ENCODE measurements at places on chromosomes 1 and 21. TPM values are rescaled to one million over a fixed set of nuclear protein-coding genes. Genes with fewer than 3 reads are reported as not detected.

ZBTB40 gene
- total RNA-seq, result 6.9 TPM

LORICRIN gene
- total RNA-seq, result not detected

KRTAP7-1 gene
- total RNA-seq, result not detected

CELA2B gene
- not detected for total RNA-seq

EGLN1 gene
- total RNA-seq, result 34.5 TPM

AQP10 gene
- not detected for total RNA-seq

CD247 gene
- total RNA-seq, result not detected

GOLT1A gene
- total RNA-seq, result 1.7 TPM

TRNAU1AP gene
- total RNA-seq, result 30.4 TPM

LENEP gene
- not detected for total RNA-seq

- DNase-seq, result no peak
Observed at GRCh38 chr1:80251591-80251990, 1245.1 kb upstream of the ADGRL4 start.

DNA sequence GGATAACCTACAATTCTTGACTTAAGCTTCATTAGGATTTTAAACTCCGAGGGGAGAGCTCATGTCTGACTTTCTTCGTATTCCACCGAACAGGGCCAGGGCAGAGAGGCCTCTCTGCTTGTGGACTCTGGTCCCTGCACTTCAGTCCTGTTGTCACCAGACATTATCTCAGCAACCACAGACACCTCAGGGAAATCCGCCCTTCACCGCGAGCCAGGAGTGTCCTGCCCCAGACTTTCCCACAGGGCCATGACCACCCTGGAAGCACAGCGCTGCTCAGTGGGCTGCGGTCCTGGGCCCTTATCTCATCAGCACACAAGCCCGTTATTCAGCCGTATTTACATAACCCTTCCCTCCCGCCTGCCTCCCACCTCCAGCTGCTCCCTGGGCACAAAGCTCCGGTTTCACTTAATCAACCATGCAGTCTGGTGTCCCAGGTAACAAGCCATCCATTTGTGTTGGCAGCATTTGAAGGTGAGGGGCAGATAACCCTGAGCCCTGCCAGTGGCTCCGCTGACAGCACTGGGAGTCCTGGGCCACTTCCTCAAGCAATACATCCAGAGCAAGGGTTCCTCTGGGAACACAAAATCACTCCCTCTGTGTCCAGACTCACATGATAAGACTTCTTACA, 122.8 kb upstream of the RAB4A start:
- no peak for DNase-seq

DNA sequence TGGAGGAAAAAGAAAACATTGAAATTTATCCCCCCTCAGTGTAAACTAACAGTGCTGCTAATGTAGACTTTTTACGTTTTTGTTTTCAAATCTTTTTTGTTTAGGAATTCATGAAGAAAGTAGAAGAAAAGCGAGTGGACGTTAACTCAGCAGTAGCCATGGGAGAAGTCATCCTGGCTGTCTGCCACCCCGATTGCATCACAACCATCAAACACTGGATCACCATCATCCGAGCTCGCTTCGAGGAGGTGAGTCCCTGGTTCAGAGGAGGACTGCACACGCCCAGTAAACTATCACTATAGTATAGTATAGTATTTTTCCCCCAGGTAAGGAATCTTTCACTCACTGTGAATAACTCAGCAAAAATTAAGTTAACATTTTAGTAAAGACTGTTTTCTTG, 37.8 kb upstream of the BMP8A start:
- no peak for DNase-seq

DNA sequence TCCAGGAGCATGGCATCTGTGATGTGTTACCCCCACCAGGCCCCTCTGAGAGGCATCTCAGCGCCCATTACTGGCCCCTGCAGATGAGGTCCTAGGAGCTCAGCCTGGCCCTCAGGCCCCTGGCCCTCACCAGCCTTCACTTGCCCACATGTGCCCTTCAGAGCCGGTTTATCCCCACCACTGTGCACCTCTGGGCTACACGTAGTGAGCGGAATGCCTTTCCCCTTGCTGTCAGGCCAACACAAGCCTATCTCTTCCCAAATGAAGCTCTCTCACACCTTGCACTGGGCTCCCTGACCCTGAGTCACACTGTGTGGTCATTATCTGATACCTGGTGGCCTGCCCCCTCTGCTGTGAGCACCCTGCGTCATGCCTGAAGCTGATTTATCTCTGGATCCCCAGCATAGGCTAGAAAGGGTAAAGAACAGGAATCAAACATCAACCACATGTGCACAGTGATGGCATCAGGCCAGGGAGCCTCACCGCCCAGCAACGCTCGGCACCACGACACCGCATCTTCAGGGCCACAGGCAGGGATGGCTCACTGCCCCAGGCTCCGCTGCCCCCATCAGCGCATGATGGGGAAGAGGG, 49.1 kb downstream of the GLIS1 start:
- no peak for DNase-seq

- DNase-seq, result no peak
Observed at GRCh38 chr1:231986631-231987336, 360.2 kb downstream of the DISC1 start.

GRCh38 chr1:172885971-172886370, 164.8 kb downstream of the TNFSF18 start:
- DNase-seq, result no peak

DNA sequence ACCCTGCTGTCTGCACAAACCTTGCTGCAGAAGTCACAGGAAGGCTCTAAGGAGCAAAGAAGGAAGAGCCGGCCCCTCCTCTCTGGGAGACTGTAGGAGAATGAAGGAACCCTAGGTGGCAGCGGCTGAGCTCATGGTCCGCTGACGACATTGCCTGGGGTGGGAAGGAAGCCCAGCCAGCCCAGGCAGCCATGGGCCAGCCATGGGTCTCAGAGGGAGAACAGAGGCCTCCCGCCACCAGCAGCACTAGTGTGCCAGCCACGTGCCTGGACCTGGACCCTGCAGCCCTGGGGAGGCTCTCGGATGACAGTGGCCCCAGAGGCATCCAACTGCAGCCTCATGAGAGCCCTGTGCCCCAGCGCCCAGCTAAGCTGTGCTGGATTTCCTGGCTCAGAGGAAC, 49.2 kb upstream of the POFUT2 start:
- DNase-seq, result no peak

DNA sequence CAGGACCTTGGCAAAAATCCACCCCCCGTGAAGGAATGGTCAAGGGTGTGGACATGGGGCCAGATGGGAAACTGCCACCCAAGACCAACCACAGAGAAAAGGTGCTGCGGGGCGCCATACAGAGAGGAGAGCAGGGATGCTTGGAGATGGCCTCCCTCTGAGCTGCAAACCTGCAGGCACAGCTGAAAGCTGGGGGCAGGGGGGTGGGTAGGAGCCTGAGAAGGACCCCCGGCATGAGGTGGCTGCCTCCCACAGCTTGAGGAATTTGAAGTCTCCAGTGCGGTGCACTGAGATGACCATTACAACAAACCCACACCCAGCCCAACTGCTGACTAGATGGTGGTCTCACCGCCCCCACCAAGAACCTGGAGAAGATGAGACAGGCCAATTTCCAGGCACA, 84.8 kb downstream of the WDR4 start:
- DNase-seq, result no peak

- DNase-seq, result no peak
Observed at GRCh38 chr1:17251246-17251645, 2.3 kb downstream of the PADI3 start.

DNA sequence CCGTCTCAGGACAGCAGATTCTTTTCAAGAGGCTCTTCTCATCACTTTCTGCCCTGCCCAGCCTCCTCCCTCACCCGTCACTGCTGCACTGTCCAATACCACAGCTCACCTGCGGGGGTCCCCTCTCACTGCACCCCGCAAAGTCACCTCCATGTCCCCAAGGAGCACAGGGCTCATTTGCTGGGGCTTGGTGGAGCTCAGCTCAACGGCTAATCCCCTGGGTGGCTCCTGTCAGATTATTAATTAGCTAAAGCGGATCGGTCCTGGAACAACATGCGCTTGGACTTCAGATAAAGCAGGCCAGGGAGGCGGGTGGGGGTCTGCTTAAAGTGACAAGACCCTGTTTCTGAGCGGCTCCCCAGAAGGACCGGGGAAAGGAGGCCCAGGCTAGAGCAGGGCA, 43.1 kb downstream of the CASZ1 start:
- DNase-seq, result no peak

DNA sequence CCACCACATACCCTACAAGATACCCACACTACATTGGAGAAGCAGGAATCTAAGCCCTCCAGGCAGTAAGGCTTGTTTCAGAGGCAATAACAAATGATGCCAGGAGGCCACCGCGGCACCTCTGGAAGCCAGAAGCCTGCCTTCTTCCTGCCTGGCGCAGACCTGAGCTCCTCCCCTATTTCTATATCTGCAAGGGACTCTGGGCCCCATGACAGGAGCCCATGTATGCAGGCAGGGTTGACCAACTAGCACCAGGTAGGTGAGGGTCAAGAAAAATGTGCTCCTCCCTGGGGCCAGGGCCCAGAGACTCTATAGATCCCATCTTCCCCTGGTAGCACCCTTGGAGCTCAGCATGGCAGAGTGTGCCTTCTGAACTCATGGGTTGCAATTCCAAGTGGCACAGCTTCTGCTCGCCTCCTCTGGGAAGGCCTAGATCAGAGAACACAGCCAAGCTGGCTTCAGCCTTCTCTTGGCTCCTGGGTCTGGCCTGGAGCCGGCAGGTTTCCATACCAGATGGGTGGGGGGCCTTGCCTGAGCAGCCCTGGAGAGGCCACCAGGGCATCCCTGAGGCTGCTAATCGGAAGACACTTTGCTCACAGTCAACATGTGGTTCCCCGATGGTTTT, 85.1 kb downstream of the STUM start:
- DNase-seq, result no peak

GRCh38 chr1:23423415-23424292, 894 bp downstream of the TCEA3 start:
- no peak for DNase-seq

- DNase-seq, result no peak
Observed at GRCh38 chr1:21232044-21232443, 55.3 kb upstream of the EIF4G3 start.

GRCh38 chr1:152170287-152170905, 11.4 kb upstream of the RPTN start:
- no peak for DNase-seq

- no peak for DNase-seq
Observed at GRCh38 chr1:103790172-103790571, 40.5 kb downstream of the AMY1C start.

- DNase-seq, result no peak
Observed at GRCh38 chr1:109629372-109630030, 9.9 kb downstream of the AMPD2 start.

DNA sequence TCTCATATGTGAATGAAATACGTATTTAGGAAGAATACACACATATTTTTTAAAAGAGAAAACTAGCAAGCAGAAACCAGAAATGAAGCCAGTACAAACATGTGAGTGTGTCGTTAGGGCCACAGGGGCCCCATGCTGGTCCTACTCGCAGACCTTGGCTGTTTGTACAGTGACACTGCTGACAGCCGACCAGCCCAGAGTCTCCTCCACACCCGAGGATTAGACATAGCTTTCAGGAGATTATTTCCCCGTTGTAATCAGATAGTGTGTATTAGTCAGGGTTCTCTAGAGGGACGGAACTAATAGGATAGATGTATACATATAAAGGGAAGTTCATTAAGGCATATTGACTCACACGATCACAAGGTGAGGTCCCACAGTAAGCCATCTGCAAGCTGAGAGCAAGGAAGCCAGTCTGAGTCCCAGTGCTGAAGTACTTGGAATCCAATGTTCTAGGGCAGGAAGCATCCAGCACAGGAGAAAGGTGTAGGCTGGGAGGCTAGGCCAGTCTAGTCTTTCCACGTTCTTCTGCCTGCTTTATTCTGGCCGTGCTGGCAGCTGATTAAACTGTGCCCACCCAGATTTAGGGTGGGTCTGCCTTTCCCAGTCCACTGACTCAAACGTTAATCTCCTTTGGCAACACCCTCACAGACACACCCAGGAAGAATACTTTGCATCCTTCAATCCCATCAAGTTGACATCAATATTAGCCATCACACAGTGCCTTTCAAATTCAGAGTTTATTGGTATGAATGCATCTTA, 51.2 kb downstream of the DIP2A start:
- no peak for DNase-seq
